Fibroblast of the aortic adventitia (primary cell): ENCODE measurements at places on chromosomes 7 and 10. TPM values are rescaled to one million over a fixed set of nuclear protein-coding genes. Genes with fewer than 3 reads are reported as not detected.

The OR2A12 gene
- not detected in 2 replicates for total RNA-seq

DNA sequence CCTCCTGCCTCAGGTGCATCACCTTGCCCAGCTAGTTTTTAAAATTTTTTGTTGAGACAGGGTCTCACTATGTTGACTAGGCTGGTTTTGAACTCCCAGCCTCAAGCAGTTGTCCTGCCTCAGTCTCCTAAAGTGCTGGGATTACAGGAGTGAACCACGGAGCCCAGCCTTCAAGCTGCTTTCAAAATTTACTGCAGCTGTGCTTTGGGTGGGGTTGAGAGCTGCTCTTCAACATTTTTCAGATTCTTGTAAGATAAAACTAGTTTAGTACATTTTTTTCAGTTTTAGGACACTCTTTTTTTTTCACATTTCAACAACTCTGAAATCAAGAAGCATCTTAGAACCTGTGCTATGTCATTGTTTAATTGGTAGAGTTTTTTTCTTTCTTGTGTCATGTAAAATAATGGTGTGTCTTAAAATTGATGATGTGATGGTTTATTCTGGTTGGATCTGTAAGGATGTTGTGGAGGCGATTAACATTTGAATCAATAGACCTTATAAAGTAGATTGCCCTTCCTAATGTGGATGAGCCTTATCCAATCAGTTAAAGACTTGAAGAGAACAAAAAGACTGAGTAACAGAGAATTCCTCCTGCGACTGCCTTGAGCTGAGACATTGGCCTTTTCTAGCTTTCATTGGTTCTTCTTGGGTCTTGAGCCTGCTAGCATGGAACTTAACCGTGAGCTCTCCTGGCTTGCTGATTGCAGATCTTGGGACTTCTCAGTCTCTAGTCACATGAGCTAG is 13.5 kb downstream of the PLEKHA8 start:
- peak; percentile 55 for DNase-seq

The EN2 gene
- under 0.01 TPM in 1 of 2 replicates, not detected in the other for total RNA-seq

DNA sequence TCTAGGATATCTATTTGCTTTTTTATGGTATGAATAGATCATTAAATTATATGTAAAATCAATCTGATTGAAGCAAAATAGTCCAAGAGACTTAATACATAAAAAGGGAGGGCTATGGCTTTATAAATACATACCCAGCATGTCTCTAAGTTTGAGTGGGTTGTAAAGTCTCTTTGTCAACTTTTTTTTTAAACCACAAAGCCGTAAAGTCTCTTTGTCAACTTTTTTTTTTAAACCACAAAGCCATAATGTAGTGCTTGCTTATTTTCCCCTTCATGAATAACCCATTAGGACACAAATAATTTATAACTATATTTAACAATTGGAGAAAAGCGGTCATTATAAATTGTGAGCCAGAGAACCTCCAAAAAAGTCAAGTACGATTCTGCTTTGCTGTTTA is 5.7 kb downstream of the HECTD2 start:
- DNase-seq: no peak

The CLCN1 gene
- 0.16 TPM in 1 of 2 replicates, not detected in the other for total RNA-seq

DNA sequence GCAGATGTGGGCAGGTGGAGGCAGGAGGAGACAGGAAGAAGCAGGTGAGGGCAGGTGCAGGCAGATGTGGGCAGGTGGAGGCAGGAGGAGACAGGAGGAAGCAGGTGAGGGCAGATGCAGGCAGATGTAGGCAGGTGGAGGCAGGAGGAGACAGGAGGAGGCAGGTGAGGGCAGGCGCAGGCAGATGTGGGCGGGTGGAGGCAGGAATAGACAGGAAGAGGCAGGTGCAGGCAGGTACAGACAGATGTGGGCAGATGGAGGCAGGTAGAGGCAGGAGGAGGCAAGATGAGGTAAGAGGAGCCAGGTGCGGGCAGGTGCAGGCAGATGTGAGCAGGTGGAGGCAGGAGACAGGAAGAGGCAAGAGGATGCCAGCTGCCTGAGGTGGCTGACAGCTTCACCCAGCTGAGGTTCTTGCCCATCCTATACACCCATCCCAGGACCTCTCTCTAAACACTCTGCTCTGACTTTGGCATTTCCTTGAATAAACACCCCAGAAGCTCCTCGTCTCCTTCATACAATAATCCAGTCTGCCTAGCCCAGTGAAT is 33.0 kb downstream of the PTPRE start:
- no peak for DNase-seq

DNA sequence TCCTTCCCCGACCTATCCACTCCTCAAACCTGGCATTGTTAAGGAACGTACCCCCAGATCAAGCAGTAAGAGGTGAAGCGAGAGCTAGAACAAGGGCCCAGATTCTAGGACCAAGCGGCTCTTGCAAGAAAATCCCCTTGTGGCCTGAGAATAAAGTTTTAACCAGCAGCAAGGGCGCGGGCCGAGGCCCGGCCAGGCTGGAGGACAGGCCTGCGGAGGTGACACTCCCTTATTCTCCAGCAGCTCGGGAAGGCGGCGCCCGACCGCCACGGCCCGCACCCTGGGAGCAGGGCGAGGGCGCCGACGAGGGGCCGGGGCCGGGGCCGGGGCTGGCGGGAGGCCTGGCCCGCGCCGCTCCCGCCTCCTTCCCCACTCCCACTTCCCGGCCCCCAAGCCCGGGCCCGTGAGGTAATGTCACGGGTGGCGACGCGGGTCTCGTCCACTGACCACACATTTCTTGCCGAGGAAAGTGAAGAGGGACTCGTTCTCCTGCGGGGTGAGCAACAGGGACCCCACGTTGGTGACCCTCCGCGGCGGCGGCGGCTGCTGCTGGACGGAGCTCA is 551 bp downstream of the WASL start:
- peak; percentile 28 for DNase-seq

DNA sequence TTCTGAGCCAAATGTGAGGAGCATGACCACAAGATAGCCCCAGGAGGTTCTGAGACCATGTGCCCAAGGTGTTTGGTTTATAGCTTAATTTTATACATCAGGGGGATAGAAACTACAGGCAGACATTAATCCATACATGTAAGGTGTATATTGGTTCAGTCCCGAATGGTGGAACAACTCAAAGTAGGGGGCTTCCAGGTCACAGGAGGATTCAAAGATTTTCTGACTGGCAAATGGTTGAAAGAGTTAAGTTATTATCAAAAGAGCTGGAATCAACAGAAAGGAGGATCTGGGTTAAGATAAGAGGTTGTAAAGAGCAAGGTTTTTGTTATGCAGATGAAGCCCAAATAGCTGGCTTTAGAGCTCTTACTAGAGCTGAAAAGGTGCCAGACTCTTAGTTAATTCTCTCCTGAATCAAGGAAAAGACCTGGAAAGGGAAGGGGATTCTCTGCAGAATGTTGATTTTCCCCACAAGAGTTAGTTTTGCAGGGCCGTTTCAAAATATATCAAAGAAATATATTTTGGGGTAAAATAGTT is 640.0 kb downstream of the IPMK start:
- no peak for DNase-seq

The TMEM225B gene
- 0.54 TPM in 1 of 2 replicates, not detected in the other for total RNA-seq

DNA sequence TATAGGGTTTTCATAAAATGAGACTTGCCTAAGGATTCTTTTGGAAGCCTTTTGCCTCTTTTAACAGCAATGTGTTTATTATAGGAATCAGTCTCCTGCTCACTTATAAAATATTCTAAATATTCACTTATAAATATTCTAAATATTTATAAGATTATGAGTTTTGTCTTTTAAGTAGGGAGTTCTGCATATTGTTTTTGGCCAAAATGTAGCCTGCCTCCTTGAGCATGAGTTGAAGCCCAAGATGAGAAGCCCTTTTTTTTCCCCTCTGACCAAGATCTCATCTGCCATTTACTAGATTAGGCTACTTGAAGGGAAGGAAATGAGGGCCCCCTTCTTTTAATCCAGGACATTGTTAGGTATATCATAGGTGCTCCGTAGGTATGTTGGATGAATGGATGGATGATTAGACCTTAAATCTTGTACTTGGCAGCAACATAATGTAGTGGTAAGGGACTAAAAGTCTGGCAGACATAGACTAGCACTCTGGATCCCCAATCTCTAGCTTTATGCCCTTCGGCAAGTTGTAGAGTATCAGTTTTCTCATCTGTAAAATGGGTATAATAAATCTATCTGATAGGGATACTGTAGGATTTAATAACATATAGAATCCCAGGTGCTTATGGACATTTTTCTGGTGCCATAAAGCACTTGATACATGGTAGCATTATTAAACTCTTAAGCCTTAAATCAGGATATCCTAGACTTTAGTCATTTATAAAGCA is 59.1 kb downstream of the ARID5B start:
- no peak for DNase-seq

DNA sequence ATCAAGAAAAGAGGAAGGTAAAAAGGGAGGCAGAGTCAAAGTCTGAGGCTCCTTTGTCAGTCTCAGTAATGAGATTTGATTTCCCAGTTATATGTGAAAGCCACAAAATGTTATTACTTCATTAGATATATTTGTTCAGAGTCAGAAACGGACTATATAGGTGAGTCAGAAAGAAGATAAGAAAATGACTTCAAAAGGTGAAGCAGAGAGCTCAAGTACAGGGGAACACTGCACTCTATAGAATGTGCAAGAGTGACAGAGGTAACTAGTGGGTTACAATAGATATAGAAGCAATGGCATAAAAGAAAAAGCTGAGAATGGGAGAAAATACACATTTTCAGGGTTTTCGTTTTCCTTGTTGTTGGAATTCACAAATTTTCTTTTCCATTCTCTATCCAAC is 43.3 kb downstream of the DGKB start:
- DNase-seq: no peak

The GRK5 gene
- total RNA-seq: 7.0 and 20.5 TPM in 2 replicates

- peak; percentile 21 for DNase-seq
These were observed 35.2 kb upstream of the FZD1 start for GRCh38 chr7:91228927-91229558.

GRCh38 chr7:151853896-151854719 is 22.8 kb downstream of the PRKAG2 start:
- no peak for DNase-seq
